Trophoblast cell (in vitro differentiated cells and primary cell): ENCODE measurements at places on chromosomes 5 and 9.

DNA sequence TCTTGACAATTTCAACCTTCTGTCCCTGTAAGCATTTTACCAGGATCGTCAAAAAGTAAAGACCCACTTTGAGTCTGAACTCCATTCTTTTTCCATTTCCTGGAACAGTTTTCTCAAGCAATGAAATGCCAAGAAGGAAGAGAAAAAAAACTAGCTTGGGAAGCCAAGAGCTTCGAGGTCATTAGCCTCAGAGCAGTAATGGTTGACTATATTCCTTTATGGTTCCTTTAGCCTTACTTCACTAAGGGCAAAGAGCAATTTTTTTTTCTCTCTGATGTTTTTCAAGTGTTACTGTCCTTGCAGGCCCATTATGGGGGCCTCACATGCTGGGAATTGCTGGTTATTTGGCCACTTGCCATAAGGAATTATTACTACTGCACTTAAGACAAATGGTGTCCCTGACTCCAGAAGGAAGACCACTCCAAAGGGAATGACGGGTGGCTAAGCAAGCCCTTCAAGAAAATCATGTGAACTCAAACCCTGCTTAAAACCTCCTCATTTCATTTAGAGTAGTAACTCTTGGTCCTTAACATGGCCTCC lies 37.1 kb downstream of the BNC2 start:
- no peak for DNase-seq

- no peak for DNase-seq
These were observed 171.3 kb downstream of the PSAT1 start for GRCh38 chr9:78468231-78468630.

- peak; percentile 86 for DNase-seq
These were observed 569.5 kb downstream of the PSAT1 start for GRCh38 chr9:78866207-78867132.

- DNase-seq: peak; percentile 90
These were observed 161.8 kb downstream of the CAVIN4 start for GRCh38 chr9:100739666-100740065.

GRCh38 chr9:129334105-129334935 lies 156.3 kb upstream of the IER5L start:
- DNase-seq: peak; percentile 100

- DNase-seq: peak; percentile 62
These were observed 438 bp upstream of the PAPPA start for GRCh38 chr9:116152941-116153764.

- peak; percentile 28 for DNase-seq
These were observed 657 bp downstream of the MTRR start for GRCh38 chr5:7869474-7870136.

DNA sequence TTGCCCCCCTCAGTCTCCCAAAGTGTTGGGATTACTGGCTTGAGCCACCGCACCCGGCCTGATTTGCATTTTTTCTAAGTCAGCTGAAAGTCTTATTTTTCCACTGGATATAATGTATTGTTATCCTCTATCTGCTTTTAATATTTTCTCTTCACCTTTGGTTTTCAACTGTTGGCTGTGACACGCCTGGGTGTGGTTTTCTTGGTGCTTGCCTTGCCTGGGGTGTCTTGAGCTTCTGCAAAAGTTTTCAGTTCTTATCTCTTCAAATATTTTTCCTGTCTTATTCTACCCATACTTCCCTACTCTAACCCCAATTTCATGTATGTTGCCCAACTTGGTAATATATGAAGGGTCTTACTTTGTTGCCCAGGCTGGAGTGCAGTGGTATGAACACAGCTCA lies 4.3 kb upstream of the MXD3 start:
- no peak for DNase-seq

GRCh38 chr9:8817335-8817734 lies 1017.8 kb upstream of the DMAC1 start:
- DNase-seq: no peak

DNA sequence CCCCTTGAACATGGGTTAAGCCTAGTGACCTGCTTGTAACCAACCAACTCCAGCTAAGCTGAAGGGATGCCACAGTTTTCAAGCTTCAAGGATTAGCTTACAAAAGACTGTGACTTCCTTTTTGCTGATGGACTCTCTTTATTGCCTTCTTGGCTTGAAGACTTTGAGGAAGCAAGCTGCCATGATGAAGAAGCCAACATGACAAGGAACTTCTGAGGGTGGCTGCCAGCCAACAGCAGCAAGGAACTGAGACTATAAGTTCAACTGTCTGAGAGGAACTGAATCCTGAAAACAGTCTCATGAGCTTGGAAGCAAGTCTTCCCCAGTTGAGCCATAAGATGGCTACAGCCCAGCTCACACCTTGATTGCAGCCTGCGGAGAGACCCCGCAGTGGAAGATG lies 116.1 kb upstream of the TAF11L2 start:
- no peak for DNase-seq

DNA sequence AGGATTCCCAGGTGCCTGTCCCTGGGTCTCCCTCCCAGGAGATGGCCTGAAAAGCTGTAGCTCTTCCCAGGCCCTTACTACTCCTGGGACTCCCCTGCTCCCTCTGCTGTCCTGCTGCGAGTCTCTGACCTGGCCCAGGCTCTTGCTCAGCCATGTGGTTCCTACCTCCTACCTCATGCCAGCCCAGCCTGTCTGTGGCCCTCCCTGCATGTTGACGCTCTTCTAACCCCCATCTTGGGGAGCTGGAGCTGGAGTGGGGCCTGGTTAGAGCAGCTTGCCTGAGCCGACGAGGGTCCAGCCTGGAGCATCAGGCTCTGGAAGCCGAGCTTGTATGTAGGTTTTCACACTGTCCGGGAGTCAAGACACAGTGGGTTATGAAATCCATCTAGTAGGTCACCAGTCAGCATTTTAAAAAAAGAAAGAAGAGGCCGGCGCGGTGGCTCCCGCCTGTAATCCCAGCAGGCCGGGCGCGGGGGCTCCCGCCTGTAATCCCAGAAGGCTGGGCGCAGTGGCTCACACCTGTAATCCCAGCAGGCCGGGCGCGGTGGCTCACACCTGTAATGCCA lies 244.4 kb downstream of the FANCC start:
- DNase-seq: no peak

DNA sequence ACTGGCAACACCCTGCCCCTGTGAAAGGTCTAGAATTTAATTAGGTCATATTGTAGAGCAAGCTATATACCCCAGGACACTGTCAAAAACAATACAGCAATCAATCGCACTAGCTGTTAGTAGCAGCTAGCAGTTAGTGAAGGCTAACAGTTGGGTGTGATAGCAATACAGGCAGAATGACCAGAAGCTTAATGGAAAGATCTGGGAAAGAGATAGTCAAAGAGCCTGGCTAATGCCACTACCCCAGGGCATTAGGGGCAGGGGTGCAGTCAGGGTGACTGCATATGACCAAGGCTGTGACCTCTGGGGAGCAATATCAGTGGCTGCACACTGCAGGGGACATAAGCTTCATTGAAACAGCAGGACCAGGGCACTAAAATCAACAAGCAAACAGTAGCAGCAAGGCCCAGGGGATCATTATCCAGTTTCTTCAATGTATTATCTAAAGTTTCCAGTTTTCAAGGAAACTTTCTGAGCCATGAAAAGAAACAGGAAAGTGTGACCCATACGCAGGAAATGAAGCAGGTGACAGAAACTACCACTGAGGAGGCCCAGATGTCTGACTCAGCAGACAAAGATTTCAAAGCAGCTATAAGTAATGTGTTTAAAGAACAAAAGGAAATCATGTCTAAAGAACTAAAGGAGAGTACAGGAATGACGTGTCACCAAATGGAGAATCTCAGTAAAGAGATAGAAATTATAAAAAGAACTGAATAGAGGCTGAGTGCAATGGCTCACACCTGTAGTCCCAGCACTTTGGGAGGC lies 82.4 kb downstream of the ZNF354C start:
- DNase-seq: peak; percentile 26

GRCh38 chr5:63961598-63962161 lies 565 bp downstream of the HTR1A start:
- no peak for DNase-seq

GRCh38 chr9:95080961-95081647 lies 236.4 kb downstream of the FANCC start:
- DNase-seq: no peak

- no peak for DNase-seq
These were observed 365.0 kb downstream of the DMRT2 start for GRCh38 chr9:1415146-1415545.

DNA sequence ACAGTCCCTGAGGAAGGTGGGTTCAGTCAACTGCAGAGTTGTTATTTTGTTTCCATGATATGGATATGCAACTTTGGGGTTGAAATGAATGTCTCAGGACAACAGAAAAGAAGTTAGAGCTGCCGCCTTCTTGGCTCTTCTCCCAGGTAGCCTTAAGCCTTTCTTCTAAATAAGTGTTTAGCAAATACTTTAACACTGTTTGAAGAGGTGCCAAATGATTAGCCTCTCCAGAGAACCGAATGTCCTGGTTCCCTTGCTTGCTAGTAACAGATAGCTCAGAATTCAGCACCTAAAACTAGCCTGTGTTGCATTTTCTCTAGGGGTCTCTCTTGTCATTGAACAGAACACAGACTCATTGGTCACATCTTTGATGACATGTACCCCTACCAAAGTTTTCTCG lies 127.7 kb upstream of the PIK3R1 start:
- no peak for DNase-seq

GRCh38 chr5:88666761-88667495 lies 216.1 kb downstream of the MEF2C start:
- DNase-seq: no peak

DNA sequence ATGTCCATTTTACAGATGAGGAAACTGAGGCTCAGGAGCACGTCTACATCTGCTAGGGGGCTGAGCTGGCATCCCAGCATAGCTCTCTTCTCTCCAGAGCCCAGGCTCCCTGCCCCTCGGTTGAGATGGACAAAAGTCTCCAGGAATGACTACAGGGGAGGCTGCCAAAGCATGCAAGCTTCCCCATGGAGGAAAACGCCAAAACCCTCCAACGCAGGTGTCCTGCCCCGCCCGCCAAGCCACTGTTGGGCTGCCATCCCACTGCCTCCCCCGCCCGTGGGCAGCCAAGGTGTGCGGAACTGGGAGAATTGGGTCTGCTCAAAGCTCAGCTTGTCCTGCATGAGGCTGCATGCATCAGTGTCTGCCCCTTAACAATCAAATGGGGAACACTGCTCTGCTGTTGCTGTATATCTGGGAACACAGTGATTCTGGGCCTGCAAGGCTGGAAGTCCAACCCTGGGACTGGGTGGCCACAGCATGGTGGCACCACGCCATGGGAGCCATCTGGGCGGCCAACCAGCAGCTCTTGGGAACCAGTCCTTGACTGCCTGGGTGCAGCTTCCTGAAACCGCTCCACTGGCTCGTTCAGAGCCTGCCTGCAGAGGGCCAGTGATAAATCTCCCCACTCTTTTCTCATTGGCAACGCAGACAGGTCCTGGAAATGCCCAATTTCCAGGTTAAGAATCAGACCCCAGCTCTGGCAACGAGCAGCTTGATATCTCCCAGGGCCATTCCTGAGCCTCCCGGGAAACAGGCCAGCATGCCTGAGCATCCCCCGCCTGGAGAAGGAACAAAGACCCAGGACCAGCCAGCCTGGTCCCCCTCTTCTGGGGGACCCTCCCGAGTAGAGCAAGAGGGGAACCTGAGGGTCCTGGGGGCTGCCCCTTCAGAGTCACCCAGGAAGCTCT lies 3.5 kb downstream of the RALGDS start:
- DNase-seq: no peak

GRCh38 chr5:146645342-146645741 lies 129.4 kb upstream of the GPR151 start:
- DNase-seq: no peak

DNA sequence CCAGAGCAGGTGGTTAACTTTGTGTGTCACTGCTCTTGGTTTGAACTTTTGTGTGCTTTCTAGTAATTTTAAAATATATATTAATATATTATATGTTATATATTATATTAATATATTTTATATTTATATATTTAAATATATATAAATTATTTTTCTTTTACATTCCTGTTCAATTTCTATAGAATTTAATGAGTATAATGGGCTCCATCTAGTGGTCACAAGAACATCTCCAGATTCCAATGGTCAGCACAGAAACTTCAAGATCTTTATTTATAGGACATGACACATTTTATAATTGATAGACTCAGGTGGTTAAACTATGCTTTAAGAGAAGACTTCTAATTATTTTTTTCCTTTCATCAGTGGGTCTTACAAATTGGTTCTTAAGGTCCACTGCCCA lies 39.1 kb downstream of the COL23A1 start:
- peak; percentile 43 for DNase-seq

GRCh38 chr5:499233-500209 lies 24.7 kb downstream of the SLC9A3 start:
- DNase-seq: no peak

- no peak for DNase-seq
These were observed 54.7 kb upstream of the PRLR start for GRCh38 chr5:35285011-35285410.

- no peak for DNase-seq
These were observed 20.8 kb downstream of the PHF2 start for GRCh38 chr9:93597142-93597706.

- DNase-seq: no peak
These were observed 114.5 kb downstream of the FOXD1 start for GRCh38 chr5:73333944-73334703.

GRCh38 chr5:95870105-95870672 lies 47.7 kb upstream of the GLRX start:
- no peak for DNase-seq

DNA sequence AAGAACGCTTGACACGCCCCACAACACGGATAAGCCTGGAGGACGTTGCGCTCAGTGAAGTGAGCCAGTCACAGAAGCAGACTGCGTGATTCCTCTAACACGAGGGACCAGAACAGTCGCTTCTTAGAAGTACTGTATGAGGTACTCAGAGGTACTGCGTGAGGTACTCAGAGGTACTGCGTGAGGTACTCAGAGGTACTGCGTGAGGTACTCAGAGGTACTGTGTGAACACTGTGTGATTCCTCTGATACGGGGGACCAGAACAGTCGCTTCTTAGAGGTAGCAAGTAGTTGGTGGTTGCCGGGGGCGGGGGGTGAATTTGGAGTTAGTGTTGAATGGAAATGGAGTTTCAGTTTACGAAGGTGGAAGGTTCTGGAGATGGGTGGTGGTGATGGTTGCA lies 5.8 kb downstream of the NDUFS6 start:
- no peak for DNase-seq

DNA sequence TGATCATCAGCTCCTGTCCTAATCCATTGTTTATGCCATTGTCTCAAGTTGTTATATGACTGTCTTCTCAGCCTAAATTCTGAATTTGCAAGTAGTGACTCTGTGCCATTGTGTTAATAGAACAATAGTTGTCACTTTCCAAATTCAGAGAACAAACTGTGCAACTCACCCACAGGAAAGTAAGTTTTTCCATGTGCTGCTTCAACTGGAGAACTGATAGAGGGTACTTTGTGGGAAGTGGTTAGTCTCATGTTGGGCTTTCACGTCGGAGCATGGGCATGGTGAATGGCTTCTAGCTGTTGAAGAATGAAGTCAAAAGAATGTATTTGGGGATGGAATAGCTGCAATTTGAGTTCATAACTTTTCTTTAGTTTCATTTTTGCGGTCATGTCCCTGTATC lies 146.0 kb downstream of the CD180 start:
- DNase-seq: no peak

- no peak for DNase-seq
These were observed 28.9 kb upstream of the SLC12A7 start for GRCh38 chr5:1140818-1141189.
